ENCODE measurements at places on chromosomes 4 and X.

- no peak for DNase-seq
These were observed 44.0 kb upstream of the FBXW7 start for GRCh38 chr4:152579916-152580315.

GRCh38 chr4:96035727-96036126, 195.8 kb downstream of the PDHA2 start:
- DNase-seq: peak; percentile 34

DNA sequence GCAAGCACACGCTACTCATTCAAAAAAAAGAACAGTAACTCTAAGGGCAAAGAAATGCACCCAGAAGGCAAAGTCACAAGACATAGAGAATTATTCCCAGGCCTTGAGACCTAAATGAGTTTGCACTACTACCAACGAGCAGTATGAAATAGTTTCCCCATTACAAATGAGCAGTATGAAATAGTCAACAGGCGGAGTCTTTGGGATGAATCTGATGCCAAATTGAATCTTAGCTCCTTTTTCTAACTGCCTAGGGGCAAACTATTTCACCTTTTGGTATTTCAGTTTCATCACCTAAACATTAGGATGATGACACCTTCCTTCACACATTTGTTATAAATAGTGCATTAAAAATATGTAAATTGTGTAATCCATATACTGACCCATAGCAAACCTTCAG, 213.0 kb upstream of the FAT4 start:
- no peak for DNase-seq

- DNase-seq: no peak
These were observed 41.5 kb downstream of the ENOX2 start for GRCh38 chrX:130861462-130861861.

DNA sequence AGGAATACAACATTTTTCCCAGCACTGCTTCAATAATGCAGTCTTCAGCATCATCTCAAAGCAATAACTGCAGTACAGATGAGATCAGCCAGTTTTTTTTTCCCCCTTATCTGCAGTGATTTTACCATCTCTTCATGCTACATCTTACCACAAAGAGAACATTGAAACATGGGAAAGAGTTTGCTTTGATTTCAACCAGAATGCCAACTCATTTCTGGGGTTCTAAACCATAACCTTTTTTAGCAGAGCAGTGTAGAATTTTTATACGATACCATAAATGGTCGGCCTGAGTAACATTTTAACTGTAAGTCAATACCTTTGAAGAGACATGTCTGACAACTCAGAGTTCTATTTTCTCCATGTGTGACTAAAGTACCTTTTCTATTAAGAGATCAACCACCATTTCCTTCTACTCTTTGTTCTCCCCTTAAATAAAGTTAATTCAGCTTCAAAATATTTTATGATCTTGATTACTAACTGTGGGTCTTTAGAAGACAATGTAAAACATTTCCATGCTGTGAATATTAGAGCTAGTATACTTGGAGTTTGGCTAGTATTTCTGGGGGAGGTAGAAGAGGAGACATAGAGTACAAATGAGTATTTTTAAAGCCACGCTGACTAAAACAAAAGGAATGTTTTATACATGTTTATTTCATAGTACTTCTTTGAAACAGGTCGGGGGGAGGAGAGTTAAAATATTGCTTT, 69.1 kb downstream of the TET2 start:
- peak; percentile 7 for DNase-seq

GRCh38 chrX:37302569-37302968, 46.6 kb upstream of the PRRG1 start:
- DNase-seq: no peak

- no peak for DNase-seq
These were observed 594.7 kb downstream of the RAPGEF2 start for GRCh38 chr4:159697322-159698283.

GRCh38 chrX:121733514-121733913, 686.1 kb downstream of the GLUD2 start:
- peak; percentile 0 for DNase-seq

DNA sequence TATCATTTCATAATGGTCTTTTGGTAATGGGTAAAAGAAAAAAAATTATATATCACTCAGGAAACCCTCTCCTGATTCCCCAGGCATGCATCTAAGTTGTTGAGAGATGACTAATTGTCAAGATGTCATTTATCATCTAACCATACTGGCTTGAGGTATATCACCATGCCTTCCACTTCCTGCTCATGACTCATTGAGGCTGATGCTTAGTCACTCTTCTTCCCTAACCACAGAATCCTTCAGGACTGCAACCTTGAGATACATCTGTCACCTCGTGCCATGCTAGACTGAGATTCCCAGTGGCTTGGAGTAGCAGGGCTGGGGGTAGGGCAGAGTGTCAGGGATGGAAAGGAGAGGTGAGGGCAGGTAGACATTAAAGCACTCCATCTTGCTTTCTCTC, 782.5 kb upstream of the INTU start:
- peak; percentile 98 for DNase-seq

DNA sequence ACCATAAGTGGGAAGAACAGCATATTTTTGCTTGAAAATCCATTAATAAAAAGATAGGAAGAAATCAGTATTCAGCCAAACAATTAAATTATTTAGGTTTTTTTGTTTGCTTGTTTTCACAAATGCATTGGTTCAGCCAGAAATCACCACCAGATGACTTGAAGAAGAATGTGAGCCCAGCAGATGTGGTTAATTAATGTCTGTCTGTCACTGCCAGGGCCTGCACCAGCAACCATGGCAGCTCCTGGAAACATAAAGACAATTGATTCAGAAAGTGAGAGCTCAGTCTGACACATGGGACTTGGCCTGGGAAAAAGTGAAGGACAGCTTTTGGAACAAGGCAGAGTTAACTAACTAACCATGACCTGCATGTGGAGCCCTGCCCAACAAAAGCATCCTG, 74.0 kb downstream of the MAOB start:
- DNase-seq: no peak

- no peak for DNase-seq
These were observed 3.8 kb downstream of the TCEAL9 start for GRCh38 chrX:103360092-103360491.

- no peak for DNase-seq
These were observed 951 bp upstream of the ZNF518B start for GRCh38 chr4:10458177-10458576.

- no peak for DNase-seq
These were observed at the start of gene CDKL2 for GRCh38 chr4:75630174-75630936. CDKL2 (minus strand) TSS chr4:75630528; CDS start chr4:75625988, 4,540 bp downstream.

DNA sequence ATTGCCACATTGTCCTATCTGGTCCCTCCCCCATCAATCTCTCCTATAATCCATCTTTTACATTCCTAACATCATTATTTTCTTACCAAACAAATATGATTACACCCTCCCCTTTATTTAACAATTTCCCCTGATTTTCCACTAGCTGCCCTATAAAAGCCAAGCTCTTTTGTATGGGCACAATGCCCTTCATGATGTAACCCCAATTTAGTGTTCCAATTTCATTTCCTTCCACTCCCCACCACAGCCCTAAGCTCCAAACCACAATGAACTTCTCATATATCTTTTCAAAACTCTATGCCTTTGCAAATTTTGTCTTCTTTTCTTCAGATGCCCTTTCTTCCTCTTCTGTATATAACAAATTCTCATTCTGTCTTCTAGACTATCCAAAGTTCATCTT, 39.5 kb upstream of the PTPN13 start:
- no peak for DNase-seq

- no peak for DNase-seq
These were observed 359.4 kb upstream of the ZCCHC13 start for GRCh38 chrX:73944563-73944908.

DNA sequence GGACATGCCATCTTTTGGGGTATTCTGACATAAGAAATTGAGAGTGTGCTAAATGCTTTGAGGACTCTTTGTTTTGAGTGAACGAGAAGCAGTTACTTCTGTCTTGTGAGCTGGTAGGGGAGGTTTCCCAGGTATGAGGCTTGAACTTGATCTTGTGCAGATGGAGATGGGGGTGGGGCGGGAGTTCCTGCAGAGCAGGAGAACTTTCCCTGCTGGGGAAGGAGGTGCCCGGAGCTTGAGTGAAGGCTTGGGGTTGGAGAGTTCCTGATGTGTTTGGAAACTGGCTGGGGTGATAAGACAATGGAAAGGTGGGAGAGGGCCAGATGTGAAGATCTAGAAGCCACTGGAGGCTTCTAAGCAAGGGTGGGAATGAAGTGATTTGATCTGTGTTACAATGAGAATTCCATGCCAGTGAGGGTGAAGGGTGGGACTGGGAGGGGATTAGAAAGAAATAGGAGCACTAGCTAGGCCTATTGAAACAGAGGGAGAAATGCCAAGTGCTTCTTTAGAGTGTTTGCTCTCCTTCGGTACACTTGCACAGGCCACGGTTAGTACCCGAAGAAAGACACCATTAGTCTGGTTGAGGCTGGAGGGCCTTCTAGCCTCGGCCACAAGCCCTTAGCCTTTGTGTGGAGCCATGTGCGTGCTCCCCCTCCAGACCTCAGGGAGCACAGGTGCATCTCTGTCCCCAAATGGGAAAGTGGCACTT, 103.5 kb upstream of the STOX2 start:
- no peak for DNase-seq

DNA sequence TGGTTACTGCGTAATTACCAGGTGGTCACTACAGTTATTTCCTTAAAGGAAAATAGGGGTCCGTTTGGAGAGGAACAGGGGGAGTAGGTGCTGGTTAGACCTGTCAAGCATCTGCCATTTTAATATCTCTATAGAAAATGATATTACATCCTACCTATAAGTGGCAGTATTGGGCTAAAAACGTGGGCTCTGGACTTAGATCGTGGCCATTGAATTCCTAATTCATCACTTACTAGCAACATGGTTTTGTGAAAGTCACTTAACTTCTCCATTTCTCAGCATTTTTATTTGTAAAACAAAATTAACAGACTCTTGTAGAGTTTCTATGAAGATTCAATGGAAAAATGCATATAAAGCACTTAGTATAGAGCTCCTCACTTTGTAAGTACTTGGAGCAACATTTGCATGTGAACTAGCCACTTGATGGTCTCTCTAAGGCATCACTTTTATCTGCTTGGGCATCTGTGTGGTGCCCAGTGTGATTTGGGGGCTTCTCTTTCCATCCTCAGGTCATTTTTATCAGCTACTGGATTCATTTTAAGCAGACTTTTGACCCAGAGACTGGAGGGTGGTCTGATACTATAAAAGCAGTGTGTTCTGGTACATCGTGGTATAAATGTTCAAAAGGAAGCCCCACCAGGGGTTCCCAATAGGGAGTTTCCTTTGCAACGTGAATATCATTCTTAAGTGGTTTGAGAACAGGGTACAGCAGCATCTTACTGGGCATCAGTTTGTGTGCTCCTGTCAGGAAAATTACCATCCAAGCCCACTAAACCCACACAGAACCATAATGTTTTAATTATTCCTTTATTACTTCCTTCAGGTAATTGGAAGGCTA, 42.7 kb upstream of the RASSF6 start:
- DNase-seq: peak; percentile 23

DNA sequence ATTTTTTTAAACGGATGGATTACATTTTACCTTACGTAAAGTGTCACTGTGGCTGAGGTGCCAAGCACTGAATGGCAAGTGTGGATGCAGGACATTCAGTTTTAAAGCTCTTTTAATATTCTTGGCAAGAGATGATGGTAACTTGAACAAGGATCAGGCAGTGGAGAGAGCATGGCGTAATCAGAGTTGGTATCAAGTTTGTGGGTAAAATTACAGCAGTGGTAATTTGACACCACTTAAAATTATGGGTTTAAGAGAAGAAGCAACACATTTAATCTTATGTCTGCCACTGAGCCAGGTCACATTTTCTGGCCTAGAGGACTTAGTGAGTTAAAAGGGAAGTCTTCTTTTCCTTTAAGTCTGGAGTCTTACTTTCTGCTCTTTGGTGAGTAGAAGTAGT, 100.5 kb downstream of the NAA11 start:
- DNase-seq: no peak

DNA sequence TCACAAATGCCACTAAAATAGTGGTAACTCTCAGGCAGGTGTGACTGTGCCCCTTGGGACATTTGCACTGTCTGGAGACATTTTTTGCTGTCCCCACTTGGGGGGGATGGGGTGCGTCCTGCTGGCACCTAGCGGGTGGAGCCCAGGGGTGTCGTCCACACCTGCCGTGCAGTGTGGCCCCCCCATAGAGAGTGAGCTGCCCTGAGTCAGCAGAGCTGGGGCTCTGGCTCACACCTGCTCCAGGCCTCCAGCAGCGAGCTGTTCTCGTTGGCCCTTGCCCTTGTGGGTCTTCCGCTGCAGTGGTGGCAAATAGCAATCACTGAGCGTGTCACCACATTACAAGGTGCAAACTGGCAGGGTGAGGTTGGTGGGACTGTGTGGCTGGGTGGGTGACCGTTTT, 64.6 kb downstream of the CLDN34 start:
- no peak for DNase-seq

DNA sequence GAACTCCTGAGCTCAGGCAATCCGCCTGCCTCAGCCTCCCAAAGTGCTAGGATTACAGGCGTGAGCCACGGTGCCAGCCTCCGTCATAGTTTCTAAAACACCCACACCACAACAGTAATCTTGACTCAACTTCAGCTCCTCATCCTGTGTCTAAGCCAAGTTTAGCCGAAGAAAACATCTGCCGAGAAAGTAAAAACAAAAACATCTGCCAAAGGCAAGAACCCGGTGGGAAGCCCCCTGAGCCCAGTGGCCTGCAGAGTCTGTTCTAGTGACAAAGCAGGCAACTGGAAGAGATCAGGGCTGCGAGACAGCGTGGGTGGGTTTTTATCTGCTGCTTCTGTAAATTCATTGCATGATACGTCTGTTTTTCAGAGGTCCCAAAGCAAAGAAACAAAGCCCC, 26.6 kb upstream of the CD99 start:
- no peak for DNase-seq

GRCh38 chr4:79626611-79627010, 218.6 kb upstream of the GK2 start:
- DNase-seq: no peak

DNA sequence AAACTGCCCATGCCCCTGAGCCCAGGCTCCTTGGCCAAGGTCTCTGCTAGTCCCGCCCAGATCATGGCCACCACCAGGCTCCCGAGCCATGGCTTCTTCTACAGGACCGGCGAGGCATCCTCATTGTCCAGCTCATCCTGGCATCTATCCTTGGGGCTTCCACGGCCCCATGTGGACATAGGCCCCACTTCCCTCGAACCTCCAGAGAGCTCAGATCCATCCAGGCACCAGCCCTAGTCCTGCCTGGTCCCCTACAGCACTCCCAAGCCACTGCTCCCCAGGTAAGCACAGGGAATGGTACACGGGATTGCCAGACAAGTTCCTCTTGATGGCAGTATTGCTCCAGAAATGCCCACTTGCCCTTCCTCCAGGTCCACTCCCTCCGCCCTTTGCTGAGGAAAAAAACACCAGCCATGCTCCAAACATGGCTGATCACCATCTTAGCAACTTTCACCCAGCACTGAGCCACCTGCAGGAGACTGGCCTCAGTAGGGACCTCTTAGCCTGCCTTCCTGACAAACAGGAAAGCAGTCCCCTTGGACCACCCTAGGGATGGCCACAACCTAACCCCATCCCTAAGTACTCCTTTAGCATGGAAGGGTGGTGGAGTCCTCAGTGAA, 272.1 kb upstream of the AGTR2 start:
- DNase-seq: no peak

Data from A172 (cell line).